ENCODE measurements at places on chromosomes 6 and 20. TPM values are rescaled to one million over a fixed set of nuclear protein-coding genes. Genes with fewer than 3 reads are reported as not detected.

The BTN2A1 gene
- 30.0 TPM for total RNA-seq

The IP6K3 gene
- 0.19 TPM for total RNA-seq

The TXLNB gene
- 1.1 TPM for total RNA-seq

The LTA gene
- not detected for total RNA-seq

The MCCD1 gene
- total RNA-seq, result not detected

The GRIK2 gene
- 1.7 TPM for total RNA-seq

The GSTA2 gene
- not detected for total RNA-seq

The GDAP1L1 gene
- not detected for total RNA-seq

DNA sequence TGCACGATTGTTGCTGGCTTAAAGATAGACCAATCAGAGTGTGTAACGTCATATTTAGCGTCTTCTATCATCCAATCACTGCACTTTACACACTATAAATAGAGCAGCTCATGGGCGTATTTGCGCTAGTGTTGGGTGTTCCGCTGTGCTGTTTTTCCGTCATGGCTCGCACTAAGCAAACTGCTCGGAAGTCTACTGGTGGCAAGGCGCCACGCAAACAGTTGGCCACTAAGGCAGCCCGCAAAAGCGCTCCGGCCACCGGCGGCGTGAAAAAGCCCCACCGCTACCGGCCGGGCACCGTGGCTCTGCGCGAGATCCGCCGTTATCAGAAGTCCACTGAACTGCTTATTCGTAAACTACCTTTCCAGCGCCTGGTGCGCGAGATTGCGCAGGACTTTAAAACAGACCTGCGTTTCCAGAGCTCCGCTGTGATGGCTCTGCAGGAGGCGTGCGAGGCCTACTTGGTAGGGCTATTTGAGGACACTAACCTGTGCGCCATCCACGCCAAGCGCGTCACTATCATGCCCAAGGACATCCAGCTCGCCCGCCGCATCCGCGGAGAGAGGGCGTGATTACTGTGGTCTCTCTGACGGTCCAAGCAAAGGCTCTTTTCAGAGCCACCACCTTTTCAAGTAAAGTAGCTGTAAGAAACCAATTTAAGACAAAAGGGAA lies 57.9 kb downstream of the TRIM38 start:
- DNase-seq, result peak; percentile 92

- DNase-seq, result no peak
Observed at GRCh38 chr6:22008248-22008836, 288.5 kb downstream of the PRL start.

GRCh38 chr6:118400582-118400981 lies 147.5 kb upstream of the PLN start:
- no peak for DNase-seq

GRCh38 chr6:145469021-145469420 lies 266.3 kb downstream of the EPM2A start:
- DNase-seq, result no peak

DNA sequence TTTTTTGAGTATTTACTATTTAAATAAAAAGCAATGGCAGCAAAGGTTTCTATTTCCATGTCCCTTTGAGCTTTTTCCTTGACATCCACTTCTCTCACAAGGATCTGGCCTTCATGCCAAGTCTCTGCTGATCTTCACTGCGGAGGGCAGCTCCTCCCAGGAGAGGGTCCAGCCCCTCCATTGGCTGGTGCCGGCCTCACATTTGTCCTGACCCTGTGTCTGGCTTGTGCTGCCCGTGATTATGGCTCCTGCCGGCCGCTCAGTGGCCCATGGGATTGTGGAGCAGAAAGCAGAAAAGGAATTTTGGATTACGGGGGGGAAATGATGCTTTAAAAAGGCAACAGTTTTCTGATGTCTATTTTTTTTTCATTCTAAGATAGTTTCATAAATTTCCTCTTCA lies 31.2 kb upstream of the PDE7B start:
- no peak for DNase-seq

GRCh38 chr20:46837083-46837482 lies 57.6 kb upstream of the EYA2 start:
- no peak for DNase-seq

- peak; percentile 64 for DNase-seq
Observed at GRCh38 chr6:170232186-170233002, 58.5 kb downstream of the DLL1 start.

DNA sequence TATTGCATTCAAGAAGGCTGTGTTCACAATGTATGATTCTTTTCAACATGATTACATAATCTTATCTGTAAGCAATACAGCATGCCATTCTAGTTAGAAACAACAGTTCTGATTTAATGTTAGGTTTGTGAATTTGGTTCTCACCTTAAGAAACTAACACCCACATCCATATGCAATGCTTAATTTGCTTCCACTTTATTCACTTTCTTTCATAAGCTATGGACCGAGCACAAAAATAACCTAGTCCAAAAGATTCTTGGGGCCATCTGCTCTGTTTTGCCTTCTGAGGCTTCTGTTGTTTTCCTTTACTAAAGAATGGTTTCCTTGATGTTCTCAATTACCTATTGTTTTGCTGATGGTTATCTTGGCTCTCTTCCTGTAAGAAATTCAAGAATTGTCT lies 258.2 kb downstream of the EYS start:
- DNase-seq, result no peak

DNA sequence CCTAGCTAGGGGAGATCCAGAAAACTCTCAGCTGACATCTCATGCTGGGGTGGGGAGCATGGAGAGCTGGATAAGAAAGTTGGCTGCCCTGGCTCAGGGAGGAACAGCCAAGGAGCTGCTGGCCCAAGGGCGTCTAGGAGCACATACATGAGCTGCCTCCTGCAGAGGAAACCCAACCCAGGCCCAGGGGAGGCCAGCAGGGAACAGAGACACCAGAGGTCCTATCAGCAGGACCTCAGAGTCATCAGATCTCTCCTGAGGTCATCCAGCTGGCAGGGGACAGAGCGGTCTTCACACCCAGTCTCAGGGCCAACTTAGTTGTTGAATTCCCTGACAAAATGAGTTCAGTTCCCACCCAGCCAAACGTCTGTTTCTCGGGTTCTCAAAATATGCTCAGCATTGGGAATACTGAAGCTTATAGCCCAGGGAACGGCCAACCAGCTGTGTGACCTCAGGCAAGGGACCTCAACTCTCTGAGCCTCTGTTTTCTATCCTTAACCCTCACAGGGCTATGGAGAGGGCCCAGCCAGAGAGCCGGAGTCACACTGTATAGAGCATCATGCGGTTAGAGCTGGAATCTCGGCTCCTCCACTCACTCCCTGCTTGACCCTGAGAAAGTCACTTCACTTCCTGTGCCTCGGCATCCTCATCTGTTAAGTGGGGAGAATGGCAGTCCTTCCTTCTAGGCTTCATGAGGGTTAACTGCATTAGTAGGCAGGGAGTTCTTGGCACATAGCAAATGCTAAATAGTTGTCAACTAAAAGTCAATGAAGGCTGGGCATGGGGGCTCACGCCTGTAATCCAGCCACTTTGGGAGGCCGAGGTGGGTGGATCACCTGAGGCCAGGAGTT lies 13.8 kb downstream of the ADA start:
- peak; percentile 93 for DNase-seq

DNA sequence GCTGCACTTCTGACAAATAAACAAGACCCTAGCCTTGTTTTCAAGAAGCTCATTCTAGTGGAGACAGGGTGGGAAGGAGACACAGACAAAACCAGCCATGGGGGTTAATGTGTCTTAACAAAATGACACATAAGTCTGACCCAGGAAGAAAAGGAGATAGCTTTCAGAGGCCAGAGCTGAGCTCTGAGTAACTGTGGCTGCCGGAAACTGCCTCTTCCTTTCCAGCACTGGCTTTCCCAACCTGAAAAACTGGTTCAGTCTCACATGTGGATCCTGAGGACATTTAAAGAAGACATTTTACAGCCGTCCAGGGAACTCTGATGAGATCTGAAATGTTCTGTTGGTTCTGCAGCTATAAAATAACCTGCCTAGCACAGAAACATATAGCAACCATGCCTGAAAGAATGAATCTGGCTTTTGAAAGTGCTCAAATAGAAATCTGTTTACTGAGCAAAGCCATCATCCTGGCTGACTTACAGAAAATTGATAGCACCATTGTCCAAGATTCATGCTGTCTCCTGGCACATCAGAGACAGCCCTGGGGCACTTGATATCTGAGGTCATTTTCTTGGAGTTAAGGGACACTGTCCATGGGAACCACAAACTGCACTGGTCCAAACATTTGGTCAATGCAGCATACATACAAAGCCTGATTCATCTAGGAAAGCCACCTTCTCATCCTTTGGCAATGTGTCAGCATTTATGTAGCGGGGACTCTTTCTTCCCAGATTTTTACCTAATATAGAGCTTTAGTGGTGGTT lies 83.2 kb upstream of the PAX1 start:
- DNase-seq, result no peak

DNA sequence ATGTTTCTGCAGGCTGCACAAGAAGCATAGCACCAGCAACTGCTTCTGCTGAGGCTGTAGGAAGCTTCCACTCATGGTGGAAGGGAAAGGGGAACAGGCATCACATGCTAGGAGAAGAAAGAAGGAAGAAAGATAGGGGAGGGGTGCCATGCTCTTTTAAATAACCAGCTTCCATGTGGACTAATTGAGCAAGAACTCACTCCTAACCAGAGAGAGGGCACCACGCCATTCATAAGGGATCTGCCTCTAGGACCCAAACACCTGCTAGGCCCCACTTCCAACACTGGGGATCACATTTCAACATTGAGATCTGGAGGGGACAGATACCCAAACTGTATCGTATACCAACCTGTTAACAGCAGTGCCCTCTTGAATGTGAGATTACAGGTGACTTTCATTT lies 46.9 kb upstream of the ARMC2 start:
- no peak for DNase-seq

DNA sequence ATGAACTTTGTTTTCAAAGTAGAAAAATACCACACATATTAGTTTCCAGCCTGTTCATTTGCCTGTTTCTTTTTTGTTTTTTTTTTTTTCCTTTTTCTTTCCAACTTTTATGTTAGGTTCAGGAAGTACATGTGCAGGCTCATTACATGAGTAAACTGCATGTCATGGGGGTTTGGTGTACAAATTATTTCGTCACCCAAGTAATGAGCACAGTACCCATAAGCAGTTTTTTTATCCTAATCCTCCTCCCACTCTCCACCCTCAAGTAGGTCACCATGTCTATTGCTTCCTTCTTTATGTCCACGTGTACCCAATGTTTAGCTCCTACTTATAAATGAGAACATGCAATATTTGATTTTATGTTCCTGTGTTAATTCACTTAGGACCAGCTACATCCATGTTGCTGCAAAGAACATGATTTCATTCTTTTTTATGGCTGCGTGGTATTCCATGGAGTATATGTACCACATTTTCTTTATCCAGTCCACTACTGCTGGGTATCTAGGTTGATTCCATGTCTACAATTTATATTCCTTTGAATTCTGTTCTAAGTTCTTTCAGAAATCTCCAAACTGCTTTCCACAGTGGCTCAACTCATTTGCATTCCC lies 31.8 kb downstream of the SNX14 start:
- no peak for DNase-seq

DNA sequence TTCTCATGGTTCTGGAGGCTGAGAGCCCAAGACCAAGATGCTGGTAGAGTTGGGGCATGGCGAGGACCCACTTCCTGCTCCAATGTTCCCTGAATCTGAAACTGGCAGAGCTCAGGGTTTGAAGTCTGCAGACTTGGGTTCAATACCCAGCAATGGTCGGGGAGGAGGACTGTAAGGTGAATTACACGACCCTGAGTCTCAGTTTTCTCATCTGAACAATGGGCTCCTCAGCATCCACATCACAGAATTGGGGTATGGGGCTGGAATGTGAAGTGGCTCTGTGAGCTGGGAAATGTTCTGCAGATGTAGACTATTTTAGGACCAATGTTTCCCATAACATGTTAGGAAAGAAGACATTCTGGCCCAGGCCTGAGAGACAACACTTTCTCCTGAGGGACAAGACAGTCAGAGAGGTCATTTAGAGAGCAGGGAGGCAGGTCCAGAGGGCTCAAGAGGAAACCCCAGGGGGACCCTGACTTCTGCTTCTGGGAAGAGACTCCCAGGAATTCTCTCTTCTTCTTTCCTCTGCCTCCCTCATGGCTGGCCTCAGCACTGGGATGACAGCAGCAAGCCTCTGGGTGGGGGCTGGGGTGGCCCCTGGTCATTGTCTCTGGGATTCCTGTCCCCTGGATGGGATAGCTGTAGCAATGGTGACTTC lies 141.3 kb upstream of the PMEPA1 start:
- no peak for DNase-seq

DNA sequence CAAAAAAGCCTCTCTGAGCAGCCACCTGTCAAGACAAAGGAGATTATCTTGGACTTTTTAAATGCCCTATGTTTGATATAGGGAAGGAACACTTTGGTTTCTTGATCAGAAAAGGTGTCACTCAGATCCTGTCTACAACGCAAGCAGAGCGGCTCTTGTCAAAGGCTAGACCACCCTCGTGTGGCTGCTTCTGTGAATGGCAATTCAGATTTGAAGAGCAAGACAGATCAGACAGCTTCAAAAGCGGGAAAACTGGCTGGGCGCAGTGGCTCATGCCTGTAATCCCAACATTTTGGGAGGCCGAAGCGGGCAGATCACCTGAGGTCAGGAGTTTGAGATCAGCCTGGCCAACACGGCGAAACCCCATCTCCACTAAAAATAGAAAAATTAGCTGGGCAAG lies 10.1 kb upstream of the NXT1 start:
- no peak for DNase-seq

DNA sequence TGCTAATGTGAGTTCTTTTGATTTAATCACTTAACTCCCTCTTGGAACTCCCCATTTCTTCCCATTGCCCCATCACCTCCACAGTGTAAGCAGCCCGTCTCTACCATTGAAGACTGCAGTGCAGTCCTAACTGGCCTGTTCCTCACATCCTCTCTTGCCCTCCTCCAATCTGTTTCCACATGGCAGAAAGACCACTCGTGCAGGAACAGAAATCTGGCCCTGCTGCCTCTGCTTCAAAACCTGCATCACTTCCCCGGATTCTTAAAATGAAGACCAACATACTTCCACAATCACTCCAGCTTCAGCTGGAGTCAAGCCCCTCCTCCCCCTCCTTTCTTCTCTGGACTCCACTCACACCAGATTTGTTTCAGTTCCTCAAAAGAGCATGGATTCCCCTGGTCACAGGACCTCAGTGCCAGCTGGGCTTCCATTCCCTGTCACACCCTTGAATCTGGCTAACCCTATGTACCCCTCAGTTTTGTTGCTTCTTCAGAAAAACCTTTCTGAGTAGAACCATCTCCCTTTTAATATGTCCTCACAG lies 802.3 kb downstream of the MAFB start:
- DNase-seq, result no peak
